Amygdala (tissue), 56 donors: ENCODE measurements at places on chromosomes 5 and 9.

- no peak for DNase-seq
Observed at GRCh38 chr9:79592726-79593493, 21.1 kb downstream of the TLE4 start.

DNA sequence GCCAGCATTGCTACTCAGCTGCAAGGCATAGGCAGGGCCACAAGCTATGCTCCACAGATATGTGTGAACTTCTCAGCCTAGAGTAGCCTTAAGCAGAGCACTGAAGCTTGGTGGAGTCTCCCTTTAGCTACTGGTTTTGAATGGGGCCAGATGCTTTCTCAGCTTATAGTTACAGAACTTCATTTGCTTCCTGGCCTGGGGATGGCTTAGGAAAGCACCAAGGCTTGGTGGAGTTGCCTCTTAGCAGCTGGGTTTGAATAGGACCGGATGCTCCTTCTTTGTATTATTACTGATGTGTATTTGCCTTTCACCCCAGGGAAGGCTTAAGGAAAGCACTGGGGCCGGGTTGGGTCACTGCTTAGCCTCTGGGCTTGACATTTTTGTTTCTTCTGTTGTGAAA, 497.8 kb upstream of the SEMA6A start:
- no peak for DNase-seq

DNA sequence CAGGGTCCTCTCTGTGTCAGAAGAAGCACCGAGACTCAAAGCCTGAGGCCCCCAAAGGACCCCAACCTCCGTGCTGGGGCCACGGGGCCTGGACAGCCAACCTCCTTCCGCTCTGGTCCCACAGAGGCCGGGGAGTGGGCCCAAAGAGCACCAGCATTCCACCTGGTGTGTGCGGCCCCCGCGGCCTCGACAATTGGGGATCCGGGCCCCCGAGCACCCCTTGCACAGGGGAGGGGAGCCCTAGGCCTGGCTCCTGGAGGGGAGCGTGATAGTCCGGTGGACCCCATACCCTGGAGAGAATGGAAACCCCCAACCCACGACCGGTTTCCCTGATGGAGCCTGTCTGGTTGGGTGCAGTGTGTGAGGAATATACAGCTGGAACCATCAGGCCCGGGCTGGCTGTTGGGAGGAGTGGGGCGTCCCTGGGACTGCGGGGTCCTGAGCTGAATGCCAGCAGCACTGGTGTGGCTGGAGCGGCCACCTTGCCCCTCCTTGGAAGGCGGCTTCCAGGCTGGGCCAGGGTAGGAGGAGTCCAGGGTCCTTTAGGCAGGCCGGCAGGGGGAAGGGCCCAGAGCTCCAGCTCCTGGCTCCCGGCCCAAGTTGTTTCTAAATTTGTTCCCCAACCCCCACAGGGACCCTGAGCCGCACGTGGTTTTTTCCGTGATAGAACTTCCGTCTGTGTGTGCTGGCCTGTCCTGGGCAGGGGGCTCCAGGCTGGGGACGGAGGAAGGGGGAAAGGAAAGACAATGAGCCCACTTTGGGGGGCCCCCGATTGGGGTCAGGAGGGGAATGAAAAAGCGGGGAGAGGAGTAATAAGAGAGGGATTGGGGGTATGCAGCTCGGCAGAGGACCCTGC, 825 bp upstream of the TOR4A start:
- no peak for DNase-seq

DNA sequence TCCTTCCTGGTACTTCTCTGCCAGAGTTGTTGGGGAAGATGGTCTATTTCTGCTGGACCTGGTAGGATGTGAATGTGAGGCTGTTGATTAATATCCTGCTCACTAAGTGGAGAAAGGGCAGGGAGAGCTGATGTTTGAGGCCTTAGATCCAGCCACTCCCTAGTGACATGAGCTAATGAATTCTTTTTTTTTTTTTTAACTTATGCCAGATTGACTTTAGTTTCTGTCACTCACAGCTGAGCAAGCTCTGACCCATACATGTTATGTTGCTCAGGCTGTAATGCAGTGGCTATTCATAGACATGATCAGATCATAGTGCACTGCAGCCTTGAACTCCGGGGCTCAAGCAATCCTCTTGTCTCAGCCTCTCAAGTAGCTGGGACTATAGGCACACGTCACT, 75.1 kb upstream of the SPRY4 start:
- DNase-seq, result no peak

DNA sequence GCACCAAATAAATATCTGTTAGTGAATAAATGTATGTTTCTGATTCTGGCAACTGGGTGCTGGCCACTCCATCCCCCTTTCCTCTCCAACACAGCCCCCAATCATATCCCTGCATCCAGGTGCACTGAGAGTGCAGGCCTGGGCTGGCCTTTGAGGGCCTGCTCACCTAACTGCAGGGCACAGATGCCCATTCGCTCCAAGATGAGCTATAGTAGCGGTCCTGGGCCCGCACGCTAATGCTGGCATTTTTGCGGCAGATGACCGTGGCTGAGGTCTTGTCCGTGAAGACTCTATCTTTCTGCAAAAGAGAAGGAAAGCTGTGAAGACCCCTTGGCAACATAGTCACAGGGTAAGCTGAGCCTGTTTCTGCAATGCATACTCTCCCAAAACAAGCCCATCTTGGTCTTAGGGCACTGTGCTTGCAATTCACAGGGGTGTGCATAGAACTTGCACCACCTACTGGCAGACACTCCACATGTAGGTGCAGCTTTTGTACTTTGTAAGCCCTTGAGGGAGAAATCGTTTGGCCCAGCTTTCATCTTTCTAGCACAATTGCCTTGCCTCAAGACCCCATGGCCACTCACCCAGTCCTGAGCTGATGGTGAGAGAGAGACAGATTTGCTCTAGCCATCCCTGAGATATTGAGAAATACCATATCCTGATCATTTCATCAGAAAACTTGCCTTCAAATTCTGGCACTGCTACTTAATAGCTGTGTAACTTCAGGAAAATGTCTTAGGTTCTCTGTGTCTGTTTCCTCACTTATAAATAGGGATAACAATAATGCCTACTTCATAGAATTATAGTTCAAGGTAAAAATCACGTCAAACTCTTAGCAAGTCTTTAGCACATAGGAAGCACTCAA, 13.5 kb downstream of the IL12B start:
- no peak for DNase-seq

DNA sequence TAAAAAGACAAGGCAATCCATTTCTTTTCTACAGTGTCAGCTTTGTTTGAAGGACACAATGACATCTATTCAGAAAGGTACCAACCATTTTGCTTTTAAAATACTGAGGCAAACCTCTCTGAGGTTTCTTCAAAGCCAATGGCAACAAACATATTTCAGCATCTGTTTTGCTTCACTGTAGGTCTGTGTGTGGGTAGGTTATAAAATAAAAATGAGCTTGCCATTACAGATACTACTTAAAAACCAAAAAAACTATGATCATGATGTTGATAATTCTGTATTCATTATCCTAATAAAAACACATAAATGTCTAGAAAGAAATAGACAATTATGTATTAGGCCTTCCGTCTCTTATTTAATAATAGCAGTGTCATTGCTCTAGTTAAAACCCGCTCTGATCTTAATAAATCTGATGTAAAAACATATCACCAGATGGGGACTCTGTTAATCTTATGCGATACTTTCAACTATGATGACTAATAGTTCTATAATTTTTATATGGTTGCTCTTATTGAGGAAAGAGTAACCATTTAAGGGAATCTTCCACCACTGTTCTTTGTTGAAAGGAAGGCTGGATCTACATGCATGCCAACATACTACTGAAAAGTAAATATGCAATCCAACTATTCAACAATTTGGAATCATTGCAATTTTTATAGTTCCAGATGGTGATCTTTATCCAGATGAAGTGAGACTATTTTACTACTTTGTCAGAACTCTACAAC, 647.2 kb downstream of the PDE4D start:
- DNase-seq, result no peak

GRCh38 chr5:14035859-14036503, 91.5 kb upstream of the DNAH5 start:
- DNase-seq, result no peak

GRCh38 chr5:123012321-123012720, 24.2 kb downstream of the PPIC start:
- no peak for DNase-seq

- no peak for DNase-seq
Observed at GRCh38 chr5:157607371-157608161, 32.0 kb upstream of the ADAM19 start.

- DNase-seq, result no peak
Observed at GRCh38 chr5:41763574-41763973, 106.7 kb downstream of the OXCT1 start.

- no peak for DNase-seq
Observed at GRCh38 chr5:115718927-115719326, 93.1 kb upstream of the TMED7 start.

- no peak for DNase-seq
Observed at GRCh38 chr5:139640421-139641115, 7.6 kb upstream of the CXXC5 start.

DNA sequence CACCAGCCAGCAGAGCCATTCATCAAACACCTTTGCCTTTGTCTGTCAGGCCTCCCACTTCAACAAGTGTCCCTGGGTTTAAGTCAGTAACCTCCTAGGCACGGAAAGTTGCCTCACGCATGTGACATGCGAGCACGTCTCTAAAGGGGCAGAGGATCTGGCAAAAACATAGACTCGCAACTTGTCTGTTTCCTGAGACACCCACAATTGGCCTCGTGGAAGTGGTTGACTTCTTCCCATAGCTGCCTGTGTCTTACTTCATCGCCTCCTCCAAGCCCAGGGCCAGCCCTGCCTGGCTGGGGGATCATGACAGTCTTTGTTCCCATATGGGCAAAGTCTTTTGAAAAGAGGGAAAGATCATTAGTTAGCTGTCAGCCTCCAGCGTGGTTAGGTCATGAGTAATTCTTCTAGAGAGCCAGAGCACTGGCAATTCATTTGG, 35.5 kb upstream of the GLRX start:
- DNase-seq, result no peak

GRCh38 chr5:122880749-122881148, 35.3 kb downstream of the SNX24 start:
- no peak for DNase-seq

GRCh38 chr5:167573370-167574127, 717.9 kb upstream of the WWC1 start:
- no peak for DNase-seq

DNA sequence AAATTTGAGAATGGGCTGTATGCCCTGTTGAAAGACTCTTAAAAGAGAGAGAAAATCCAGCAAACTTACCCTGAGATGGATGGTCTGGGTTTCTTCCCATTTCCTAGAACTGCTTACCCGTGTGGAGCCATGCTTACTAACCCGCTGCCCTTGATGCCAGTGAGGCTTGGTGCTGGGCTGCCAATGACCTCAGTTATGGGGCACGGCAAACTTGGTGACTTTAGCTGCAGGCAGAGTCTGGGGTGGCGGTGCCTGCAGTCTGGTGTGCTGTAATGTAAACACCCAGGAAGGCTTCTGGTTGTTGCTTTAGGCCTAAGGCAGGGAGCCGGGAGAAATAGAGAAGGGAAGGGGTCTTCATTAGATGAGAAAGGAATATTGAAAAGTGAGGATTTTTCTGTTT, 7.3 kb upstream of the TENT4A start:
- DNase-seq, result no peak

GRCh38 chr5:158897444-158898160, 202.1 kb downstream of the EBF1 start:
- no peak for DNase-seq

- no peak for DNase-seq
Observed at GRCh38 chr5:56290378-56291078, 57.4 kb upstream of the ANKRD55 start.

DNA sequence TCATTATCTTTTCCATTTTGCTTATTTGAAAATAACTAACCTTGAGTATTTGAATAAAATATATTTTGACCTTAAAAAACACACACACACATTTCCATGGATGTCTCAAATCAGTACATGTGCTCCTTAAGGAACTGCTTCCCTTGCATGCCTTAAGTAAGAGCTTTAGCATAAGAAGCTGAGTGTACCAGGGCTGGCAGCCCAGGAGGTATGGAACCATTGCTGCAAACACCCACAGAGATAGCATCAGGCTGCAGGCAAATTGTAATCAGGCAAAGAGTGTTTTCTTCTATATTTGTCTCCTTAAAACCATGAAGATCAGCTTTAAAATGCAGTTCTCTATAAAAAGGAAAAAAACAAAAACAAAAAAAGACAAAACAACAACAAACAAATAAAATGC, 160.6 kb downstream of the PLK2 start:
- no peak for DNase-seq

DNA sequence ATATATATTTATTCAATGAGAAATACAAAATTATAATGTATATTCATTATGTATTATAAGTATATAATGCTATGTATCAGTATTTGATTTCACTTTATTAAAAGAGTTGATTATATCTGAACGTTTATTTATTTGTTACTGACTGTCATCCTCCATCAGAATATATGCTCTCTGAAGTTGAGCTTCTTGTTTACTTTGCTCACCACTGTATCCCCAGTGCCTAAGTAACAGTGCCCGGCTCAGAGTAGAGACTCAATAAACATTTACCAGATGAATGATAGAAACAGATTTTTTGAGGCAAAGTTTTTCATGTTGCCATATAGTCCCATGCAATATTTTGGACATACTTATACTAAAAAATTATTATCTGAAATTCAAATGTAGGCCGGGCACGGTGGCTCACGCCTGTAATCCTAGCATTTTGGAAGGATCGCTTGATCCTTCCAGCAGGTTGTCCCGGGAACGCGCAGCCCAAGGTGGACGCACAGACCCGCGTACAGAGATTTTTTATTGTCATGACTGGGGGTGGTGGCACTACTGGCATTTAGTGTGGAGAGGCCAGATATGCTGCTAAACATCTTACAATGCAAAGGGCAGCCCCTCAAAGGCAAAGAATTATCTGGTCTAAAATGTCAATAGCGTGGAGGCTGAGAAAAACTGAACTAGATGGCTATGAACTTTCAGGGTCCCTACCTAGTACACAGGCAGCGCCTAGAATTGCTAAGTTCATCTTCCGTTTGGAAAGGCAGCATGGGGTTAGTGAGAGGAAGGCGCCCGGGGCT, 761 bp upstream of the DNAJC25 start:
- no peak for DNase-seq

DNA sequence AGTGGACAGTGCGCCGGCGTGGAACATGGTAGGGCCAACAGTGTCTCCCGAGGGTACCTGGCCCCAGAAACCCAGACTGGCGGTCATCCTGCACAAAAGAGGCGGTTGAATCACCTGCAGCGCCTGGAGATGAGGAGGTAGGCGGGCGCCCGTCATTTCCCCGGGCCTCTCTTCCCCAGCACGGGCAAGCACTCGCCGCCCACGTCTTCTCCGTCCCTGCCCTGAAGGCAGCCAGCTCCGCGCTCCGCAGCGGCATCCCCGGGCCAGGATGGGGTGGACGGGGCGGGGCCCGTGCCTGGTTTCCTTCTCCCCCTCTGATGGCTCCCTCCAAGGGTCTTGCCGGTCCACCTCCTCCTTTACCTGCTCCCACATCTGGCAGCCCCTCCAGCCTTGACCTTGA, 27.1 kb upstream of the N4BP3 start:
- DNase-seq, result no peak

- no peak for DNase-seq
Observed at GRCh38 chr9:72755836-72756235, 197.0 kb downstream of the ALDH1A1 start.

DNA sequence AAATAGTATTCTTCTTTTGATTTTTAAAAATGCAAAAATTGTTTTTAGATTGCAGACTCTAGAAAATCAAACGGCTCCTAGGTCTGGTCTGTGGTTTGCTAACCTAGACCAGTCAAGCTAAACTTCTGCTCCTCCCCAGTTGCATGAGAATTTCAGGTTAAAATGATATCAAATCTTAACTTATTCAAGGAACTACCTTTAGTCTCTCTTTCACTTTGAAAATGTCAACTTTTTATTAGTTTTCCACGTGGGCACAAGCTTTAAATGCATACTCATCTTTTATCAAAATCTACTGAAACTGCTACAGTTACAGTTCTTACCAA, 8.8 kb downstream of the CAMK4 start:
- no peak for DNase-seq
